GM12878 (cell line): ENCODE measurements at places on chromosomes 3 and 15. TPM values are rescaled to one million over a fixed set of nuclear protein-coding genes. Genes with fewer than 3 reads are reported as not detected.

Gene GJD2
- not detected in 2 replicates for total RNA-seq

Gene RPN1
- 147 and 150 TPM in 2 replicates for total RNA-seq

Gene CYP1A2
- total RNA-seq = not detected in 2 replicates

Gene GP5
- 0.05 TPM in 1 of 2 replicates, not detected in the other for total RNA-seq

Gene SELENOT
- total RNA-seq = 111 and 113 TPM in 2 replicates

Gene STAC
- not detected in 2 replicates for total RNA-seq

Gene PPP1R14D
- not detected in 2 replicates for total RNA-seq

Gene PLXND1
- 0.66 and 2.3 TPM in 2 replicates for total RNA-seq

- no peak overlapping the region; the same call in 1 of the 2 replicates for H3K4me3 ChIP-seq
- DNase-seq = peak; percentile 11
These were observed 50.7 kb downstream of the FAM43A start for GRCh38 chr3:194736277-194736895.

DNA sequence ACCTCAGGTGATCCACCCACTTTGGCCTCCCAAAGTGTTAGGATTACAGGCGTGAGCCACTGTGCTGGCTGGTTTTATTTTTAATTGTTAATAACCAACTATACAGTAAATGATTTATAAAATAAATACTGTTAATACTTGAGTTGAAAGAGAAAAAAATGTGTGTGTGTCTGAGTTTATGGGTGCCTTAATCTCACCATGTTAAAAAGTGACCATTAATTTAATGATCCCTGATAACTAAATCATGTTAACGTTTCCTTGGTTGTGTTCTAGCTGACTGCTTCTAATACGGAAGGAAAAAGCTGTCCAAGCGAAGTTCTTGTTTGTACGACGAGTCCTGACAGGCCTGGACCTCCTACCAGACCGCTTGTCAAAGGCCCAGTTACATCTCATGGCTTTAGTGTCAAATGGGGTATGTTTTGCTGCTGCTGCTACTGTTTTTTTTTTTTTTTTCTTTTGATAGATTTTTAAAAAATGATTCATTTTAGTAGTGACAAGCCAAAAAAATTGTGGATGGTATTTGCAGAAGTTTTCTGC, 113.5 kb downstream of the GHSR start:
- no peak overlapping the region for H3K4me3 ChIP-seq
- H3K36me3 ChIP-seq = peaks cover 11% of the 10 kb centered on the region
- no peaks in the 10 kb centered on the region for H3K27me3 ChIP-seq

DNA sequence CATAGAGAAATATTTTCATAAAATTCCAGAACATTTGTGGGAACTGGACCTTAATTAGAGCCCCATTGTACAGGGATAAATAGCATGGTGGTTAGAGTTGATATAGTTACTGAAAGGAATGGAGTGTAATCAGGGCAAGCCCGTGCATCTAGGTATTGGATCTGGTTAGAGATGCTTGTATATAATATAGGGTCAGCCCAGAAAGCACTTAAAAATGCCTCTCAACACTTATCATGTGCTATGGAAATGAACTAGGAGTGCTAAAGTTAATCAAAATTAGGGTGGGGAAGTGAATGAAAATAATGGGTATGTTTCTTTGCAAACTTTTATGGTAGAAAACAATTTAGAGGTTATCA, 308.3 kb upstream of the NR2E3 start:
- DNase-seq = no peak
- no peaks in the 10 kb centered on the region for H3K36me3 ChIP-seq
- H3K27me3 ChIP-seq = no peaks in the 10 kb centered on the region
- no peak overlapping the region for H3K4me3 ChIP-seq
- peaks cover 5% of the 10 kb centered on the region for H3K4me1 ChIP-seq
- H3K27ac ChIP-seq = no peak overlapping the region

DNA sequence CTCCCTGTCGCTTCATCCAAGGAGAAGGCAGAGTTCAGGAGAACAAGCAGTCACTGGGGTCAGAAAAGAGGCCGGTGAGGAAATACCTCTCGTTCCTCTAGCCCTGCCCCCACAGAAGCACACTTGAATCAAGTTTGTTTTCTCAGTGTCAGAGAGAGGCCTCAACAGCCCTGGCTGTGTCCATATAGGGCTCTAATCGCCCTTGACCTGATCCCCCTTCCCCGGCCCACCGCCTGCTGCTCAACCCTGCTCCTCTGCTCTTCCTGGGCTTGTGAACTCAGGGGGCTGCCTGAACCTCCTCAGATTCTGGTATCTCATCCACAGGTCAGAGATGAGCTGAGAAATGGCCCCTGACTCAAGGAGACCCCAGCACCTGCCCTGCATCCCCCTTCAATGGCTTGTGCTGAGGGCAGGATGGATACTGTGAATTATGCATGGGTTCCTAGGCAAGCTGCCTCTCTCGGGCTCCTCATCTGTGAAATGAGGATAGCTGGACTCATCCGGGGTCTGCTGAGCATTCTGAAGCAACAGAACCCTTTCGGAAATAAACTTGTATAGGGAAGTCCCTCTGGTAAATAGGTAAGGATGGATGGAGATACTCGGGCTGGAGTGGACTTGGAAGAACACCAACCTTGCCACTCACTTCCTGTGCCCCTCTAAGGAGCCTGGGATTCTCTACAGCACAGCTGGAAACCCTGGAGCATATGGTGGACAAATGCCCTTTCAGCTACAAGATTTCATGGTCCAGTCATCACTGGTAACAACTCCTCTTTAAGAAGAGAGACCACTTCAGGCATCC, 147.5 kb downstream of the STT3B start:
- H3K27me3 ChIP-seq = no peaks in the 10 kb centered on the region
- no peaks in the 10 kb centered on the region for H3K36me3 ChIP-seq
- H3K4me3 ChIP-seq = no peak overlapping the region
- H3K27ac ChIP-seq = no peak overlapping the region

- no peak overlapping the region for H3K4me3 ChIP-seq
- DNase-seq = no peak
- no peaks in the 10 kb centered on the region for H3K27me3 ChIP-seq
- H3K27ac ChIP-seq = no peak overlapping the region
These were observed 270.0 kb upstream of the PEX5L start for GRCh38 chr3:180306691-180307090.

GRCh38 chr3:116392291-116392690, 53.0 kb downstream of the LSAMP start:
- no peaks in the 10 kb centered on the region for H3K4me1 ChIP-seq
- H3K36me3 ChIP-seq = no peaks in the 10 kb centered on the region
- DNase-seq = no peak
- no peak overlapping the region for H3K4me3 ChIP-seq

DNA sequence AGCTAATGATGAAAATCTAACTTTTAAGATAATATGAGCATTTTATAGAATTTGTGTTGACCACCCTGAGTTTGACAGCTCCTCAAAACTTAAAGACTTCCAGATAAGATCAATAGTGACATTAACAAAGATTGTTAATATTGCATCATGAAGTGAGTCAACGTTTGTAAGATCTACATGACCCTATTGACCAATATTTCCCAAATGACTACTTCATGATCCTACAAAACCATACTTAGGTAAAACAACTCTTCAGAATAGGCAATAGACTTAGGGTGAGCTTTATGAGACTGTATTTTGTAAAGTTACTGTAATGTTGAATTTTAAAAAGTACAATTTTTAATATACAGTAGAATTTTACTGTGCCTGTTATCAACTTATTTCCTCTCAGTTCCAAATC, 422.7 kb upstream of the ALCAM start:
- no peak overlapping the region for H3K4me3 ChIP-seq
- H3K4me1 ChIP-seq = no peaks in the 10 kb centered on the region
- H3K27ac ChIP-seq = no peak overlapping the region
- H3K36me3 ChIP-seq = no peaks in the 10 kb centered on the region

GRCh38 chr3:170962411-170962810, 54.0 kb upstream of the EIF5A2 start:
- no peaks in the 10 kb centered on the region for H3K4me1 ChIP-seq
- H3K27ac ChIP-seq = no peak overlapping the region
- DNase-seq = no peak
- H3K27me3 ChIP-seq = no peaks in the 10 kb centered on the region; the same call in 1 of the 2 replicates

- no peak overlapping the region for H3K27ac ChIP-seq
- H3K4me3 ChIP-seq = no peak overlapping the region
- peaks cover 3% of the 10 kb centered on the region; the same call in 1 of the 2 replicates for H3K4me1 ChIP-seq
These were observed 155.7 kb downstream of the GREM1 start for GRCh38 chr15:32873284-32874114.

GRCh38 chr15:96107916-96108315, 222.6 kb upstream of the NR2F2 start:
- no peak for DNase-seq
- H3K4me1 ChIP-seq = no peaks in the 10 kb centered on the region
- H3K36me3 ChIP-seq = no peaks in the 10 kb centered on the region
- H3K4me3 ChIP-seq = no peak overlapping the region
- H3K27me3 ChIP-seq = no peaks in the 10 kb centered on the region
- no peak overlapping the region for H3K27ac ChIP-seq

DNA sequence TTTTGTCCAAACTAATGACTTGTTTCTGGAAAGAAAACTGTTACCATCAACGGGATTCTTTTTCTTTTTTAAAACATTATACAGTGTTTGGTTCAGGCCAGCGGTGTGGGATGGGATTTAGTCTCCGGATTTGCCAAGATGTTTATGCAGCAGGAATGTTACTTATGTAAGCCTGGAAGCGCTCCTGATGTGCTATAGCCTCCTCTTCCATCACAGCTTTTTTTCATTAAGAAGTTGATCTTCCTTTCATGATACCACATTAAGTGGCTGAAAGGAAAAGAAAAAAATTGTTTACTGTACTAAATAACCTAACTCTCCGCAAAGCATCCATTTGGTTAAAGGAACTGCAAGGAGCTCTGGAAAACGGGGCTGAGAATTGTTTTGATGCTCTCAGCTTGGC, 120.5 kb upstream of the ALDH1A3 start:
- H3K27ac ChIP-seq = no peak overlapping the region
- no peaks in the 10 kb centered on the region for H3K36me3 ChIP-seq
- H3K4me1 ChIP-seq = no peaks in the 10 kb centered on the region
- DNase-seq = no peak
- H3K4me3 ChIP-seq = no peak overlapping the region
- no peaks in the 10 kb centered on the region; the same call in 1 of the 2 replicates for H3K27me3 ChIP-seq

DNA sequence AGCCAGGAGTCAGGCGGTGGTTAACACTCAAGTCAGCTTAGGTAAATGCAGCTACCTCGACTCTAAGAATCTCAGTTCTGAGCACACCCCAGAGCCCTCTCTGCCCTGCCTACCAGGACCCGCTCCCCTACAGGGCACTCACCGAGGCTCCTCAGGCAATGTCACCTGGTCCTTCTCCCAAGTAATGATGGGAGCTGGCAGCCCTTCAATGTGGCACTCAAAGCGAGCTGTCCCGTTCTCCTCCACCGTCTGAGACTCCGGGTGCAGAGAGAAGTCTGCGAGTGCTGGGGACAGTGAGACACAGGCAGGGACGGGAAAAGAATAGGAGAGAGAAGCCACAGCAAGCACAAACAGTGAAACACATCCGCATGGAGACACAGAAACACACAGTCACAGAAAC, 12.7 kb downstream of the IGDCC4 start:
- H3K4me3 ChIP-seq = no peak overlapping the region
- H3K36me3 ChIP-seq = no peaks in the 10 kb centered on the region
- no peak overlapping the region for H3K27ac ChIP-seq
- peaks cover 24% of the 10 kb centered on the region for H3K4me1 ChIP-seq
- no peaks in the 10 kb centered on the region for H3K27me3 ChIP-seq

DNA sequence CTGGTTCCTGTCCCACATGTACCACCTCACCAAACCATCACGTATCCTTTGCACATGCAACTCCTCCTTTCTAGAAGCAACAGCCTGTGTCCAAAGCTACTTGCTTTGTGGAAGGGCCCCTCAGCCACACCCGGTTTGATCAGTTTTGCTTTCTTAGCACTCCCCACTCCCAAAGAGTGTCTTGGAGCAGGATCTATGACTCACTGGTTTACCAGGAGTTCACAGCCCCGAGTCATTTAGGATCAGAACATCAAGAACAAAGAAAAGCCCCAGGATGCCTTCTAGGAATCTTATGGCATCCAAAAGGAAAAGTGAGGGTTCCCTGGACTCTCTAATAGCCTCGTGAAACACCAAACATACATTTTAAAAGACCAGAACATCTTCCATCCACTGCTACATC, 50.7 kb upstream of the IGF1R start:
- peaks cover 4% of the 10 kb centered on the region for H3K4me1 ChIP-seq
- H3K36me3 ChIP-seq = no peaks in the 10 kb centered on the region
- H3K4me3 ChIP-seq = no peak overlapping the region
- no peak for DNase-seq
- no peaks in the 10 kb centered on the region for H3K27me3 ChIP-seq

DNA sequence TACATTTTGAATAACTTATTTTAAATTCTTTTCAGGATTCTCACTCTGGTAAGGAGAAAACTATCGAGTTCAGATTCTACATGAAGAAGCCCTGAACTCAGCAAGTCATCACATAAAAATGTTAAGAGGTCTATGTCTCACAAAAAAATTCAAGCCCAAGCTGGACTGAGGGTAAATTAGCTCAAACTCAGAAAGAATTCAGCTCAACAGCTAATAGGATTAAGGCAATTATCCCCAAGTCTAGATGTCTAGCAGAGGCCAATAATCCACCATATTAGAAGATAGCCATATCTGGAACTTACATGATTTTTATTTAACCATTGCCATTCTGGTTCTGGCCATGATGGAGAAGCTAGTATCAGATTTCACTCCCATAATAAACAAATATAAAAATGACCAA, 909.7 kb downstream of the PLOD2 start:
- no peak overlapping the region for H3K27ac ChIP-seq
- H3K4me3 ChIP-seq = no peak overlapping the region
- no peak for DNase-seq
- no peaks in the 10 kb centered on the region for H3K27me3 ChIP-seq
- H3K36me3 ChIP-seq = no peaks in the 10 kb centered on the region

DNA sequence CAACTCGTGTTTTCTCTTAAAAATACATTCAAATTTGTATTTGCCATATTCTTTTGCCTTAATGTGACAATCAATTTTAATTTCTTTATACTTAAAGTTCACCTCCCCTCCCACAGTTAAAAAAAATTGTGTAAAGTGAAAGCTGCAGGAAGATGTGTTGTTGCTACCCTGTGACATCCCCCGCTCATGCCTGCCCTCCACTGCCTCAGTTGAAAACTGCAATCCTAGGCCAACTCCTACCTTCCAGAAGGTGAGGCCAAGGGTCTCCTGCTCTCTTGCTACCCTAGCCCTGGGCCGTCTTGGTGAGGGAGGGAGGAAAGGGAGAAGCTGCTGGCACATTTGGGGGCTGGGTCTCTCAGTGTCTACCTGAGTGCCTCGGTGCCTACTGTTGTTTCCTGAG, 57.0 kb upstream of the CMTM7 start:
- no peak for DNase-seq
- no peak overlapping the region for H3K27ac ChIP-seq
- H3K27me3 ChIP-seq = no peaks in the 10 kb centered on the region
- H3K4me3 ChIP-seq = no peak overlapping the region

- H3K4me3 ChIP-seq = no peak overlapping the region
- H3K4me1 ChIP-seq = no peaks in the 10 kb centered on the region
- H3K36me3 ChIP-seq = peaks cover 7% of the 10 kb centered on the region
These were observed 18.9 kb upstream of the EXOG start for GRCh38 chr3:38477057-38477820.
